ENCODE measurements at places on chromosomes 6 and 20.

DNA sequence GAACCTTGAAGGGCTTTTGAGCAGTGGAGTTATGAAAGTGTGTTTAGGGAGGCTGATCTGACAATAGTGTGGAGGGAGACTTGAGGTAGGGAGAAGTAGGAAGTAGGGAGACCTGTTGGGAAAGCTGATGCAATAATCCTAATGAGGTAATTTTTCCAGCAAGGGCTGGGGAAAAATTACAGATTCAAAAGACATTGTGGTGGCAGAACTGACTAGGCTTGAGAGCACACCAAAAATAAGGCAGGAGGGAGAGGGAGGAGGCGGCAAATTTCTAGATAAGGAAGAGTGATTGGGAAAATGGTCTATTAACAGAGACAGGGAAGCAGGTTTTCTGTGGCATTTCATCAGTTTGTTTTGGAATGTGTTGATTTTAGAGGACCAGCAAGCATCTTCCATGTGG is 5.5 kb downstream of the PRRT1 start:
- DNase-seq = no peak

- no peak for DNase-seq
Observed at GRCh38 chr6:159325476-159325875, 156.3 kb downstream of the FNDC1 start.

DNA sequence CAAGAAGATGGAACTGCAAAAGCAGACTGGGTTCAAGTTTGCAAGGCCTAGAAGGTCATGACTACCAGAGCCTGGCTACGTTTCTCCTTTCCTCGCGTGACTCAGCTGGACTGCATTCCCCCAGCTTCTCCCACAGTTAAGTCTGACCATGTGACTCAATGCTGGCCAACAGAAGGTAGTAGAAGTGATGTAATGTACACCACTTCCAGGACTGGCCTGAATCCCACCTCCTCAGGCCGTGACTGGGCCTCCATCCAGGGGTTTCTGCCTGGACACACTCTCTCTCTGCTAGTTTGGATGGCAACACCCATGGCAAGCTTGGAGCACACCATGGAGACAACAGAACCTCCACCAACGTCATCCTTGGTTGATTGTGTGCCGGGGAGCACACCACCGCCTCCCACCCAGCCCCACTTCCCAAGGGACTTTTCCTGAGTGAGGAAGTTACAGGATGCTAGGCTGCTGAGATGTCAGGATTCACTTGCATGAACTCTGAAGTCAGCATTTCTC is 112.0 kb upstream of the CDYL start:
- peak; percentile 75 for DNase-seq

GRCh38 chr20:7171911-7172310 is 404.4 kb downstream of the BMP2 start:
- DNase-seq = no peak

DNA sequence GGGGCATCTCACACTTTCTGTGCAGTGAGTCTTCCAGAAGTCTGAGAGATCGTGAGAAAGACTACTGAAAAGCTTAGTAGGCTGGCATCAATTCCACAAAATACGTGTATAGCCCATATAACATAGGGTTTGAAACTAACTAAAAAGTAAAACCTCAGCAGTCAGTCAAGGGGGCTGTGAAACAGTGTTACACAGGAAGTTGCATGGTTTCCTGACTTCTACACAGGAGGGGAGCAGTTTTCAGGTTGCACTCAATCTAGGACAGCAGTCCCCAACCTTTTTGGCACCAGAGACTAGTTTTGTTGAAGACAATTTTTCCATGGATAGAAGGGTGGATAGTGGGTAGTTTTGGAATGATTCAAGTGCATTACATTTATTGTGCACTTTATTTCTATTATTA is 4.7 kb upstream of the LY86 start:
- no peak for DNase-seq

- no peak for DNase-seq
Observed at GRCh38 chr6:35500782-35501181, 3.9 kb upstream of the TEAD3 start.

- no peak for DNase-seq
Observed at GRCh38 chr20:24672181-24672880, 202.9 kb downstream of the SYNDIG1 start.

Measured in heart left ventricle (tissue), 16 donors.